Liver (tissue), 10 donors: ENCODE measurements at places on chromosomes 5 and 9.

GRCh38 chr5:133696782-133697507, 84.6 kb upstream of the FSTL4 start:
- H3K36me3 ChIP-seq, result no peaks in the 10 kb centered on the region
- no peak for DNase-seq
- no peak overlapping the region for H3K4me3 ChIP-seq

- no peak overlapping the region for H3K4me3 ChIP-seq
- no peaks in the 10 kb centered on the region for H3K27me3 ChIP-seq
- no peak overlapping the region for H3K27ac ChIP-seq
- H3K36me3 ChIP-seq, result no peaks in the 10 kb centered on the region
- DNase-seq, result no peak
Observed at GRCh38 chr9:115815786-115816185, 337.8 kb upstream of the PAPPA start.

GRCh38 chr9:1049641-1050040, 516 bp upstream of the DMRT2 start:
- peaks cover 43% of the 10 kb centered on the region for H3K27me3 ChIP-seq
- H3K36me3 ChIP-seq, result no peaks in the 10 kb centered on the region
- no peak overlapping the region for H3K27ac ChIP-seq
- peaks cover 46% of the 10 kb centered on the region for H3K4me1 ChIP-seq
- H3K4me3 ChIP-seq, result no peak overlapping the region

- H3K36me3 ChIP-seq, result peaks cover 45% of the 10 kb centered on the region
- no peaks in the 10 kb centered on the region for H3K4me1 ChIP-seq
- no peak overlapping the region for H3K27ac ChIP-seq
- no peaks in the 10 kb centered on the region for H3K27me3 ChIP-seq
Observed at GRCh38 chr9:125361837-125362531, 100.4 kb downstream of the GAPVD1 start.

- DNase-seq, result peak; percentile 38
- no peak overlapping the region for H3K4me3 ChIP-seq
- H3K36me3 ChIP-seq, result no peaks in the 10 kb centered on the region
- H3K27me3 ChIP-seq, result no peaks in the 10 kb centered on the region
Observed at GRCh38 chr5:148343603-148344487, 8.5 kb downstream of the SPINK9 start.

DNA sequence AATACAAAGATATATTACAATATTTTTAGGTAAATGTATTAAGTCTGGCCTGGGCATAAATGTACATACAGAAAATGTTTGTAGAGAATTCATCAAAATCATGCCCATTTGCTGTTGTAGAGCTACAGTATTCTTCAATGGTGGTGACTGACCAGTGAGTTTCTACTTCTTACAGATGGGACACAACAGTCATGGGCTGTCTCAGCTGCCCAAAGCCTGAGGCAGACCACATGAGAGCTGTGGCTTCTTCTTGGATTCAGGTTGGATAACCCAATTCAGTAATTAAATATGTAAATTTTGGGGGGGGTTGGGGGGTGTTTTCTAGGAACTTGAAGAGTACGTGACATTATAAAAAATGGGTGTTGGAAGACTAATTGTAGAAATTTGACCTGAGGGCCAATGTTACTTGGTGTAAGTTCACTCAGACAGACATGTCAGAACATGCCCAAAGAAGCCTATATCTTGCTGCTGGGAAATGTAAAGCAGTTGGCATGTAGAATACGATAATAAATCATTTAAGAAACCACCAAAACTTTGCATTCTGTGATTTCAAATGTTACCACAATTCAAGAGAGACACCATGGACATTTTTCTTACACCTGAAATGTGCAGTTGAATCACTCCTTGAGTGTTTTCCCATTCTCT, 17.9 kb downstream of the STARD4 start:
- peaks cover 16% of the 10 kb centered on the region for H3K36me3 ChIP-seq
- no peaks in the 10 kb centered on the region for H3K27me3 ChIP-seq
- no peak for DNase-seq
- no peak overlapping the region for H3K4me3 ChIP-seq
- no peaks in the 10 kb centered on the region for H3K4me1 ChIP-seq

DNA sequence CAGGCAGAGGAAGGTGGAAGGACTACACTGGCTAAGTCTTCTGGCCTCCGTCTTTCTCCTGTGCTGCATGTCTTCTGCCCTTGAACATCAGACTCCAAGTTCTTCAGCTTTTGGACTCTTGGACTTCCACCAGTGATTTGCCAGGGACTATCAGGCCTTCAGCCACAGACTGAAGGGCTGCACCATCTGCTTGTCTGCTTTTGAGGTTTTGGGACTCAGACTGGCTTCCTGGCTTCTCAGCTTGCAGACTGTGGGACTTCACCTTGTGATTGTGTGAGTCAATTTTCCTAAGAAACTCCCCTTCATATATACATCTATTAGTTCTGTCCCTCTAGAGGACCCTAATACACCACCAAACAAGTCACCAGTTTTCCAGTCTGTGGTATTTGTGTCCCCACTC, 9.7 kb upstream of the ANKDD1B start:
- H3K4me1 ChIP-seq, result no peaks in the 10 kb centered on the region
- no peaks in the 10 kb centered on the region for H3K27me3 ChIP-seq
- peaks cover 8% of the 10 kb centered on the region for H3K36me3 ChIP-seq
- DNase-seq, result no peak
- no peak overlapping the region for H3K4me3 ChIP-seq
- no peak overlapping the region for H3K27ac ChIP-seq

GRCh38 chr5:10202089-10202910, 47.4 kb downstream of the ATPSCKMT start:
- H3K36me3 ChIP-seq, result no peaks in the 10 kb centered on the region
- no peak for DNase-seq
- H3K4me3 ChIP-seq, result no peak overlapping the region
- H3K4me1 ChIP-seq, result no peaks in the 10 kb centered on the region

DNA sequence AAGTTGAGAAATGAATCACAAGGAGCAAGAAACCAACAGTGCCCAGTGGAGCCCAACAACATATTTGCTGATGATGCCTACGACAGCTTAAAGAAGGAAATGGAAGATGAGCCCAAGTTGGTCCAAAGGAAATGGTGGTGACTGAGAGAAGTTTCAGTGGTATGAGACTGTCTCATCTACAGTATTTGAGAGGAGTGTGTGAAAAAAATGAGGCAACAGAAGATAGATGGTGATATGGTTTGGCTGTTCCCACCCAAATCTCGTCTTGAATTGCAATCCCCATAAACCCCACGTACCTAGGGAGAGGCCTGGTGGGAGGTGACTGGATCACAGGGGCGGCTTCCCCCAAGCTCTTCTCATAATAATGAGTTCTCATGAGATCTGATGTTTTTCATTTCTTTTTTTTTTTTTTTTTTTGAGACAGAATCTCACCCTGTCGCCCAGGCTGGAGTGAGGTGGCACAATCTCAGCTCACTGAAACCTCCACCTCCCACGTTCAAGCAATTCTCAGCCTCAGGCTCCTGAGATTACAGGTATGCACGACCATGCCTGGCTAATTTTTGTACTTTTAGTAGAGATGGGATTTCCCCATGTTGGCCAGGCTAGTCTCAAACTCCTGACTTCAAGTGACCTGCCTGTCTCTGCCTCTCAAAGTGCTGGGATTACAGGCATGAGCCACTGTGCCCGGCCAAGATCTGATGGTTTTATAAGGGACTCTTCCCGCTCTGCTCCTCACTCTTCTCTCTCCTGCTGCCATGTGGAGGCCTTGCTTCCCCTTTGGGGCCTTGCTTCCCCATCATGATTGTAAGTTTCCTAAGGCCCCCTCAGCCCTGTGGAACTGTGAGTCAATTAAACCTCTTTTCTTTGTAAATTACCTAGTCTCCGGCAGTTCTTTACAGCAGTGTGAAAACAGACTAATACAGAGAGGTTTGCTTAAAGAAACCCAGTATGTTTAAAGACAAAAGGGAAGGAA, 30.2 kb downstream of the EFCAB9 start:
- H3K4me1 ChIP-seq, result no peaks in the 10 kb centered on the region
- H3K36me3 ChIP-seq, result no peaks in the 10 kb centered on the region
- H3K27me3 ChIP-seq, result no peaks in the 10 kb centered on the region
- H3K4me3 ChIP-seq, result no peak overlapping the region
- DNase-seq, result no peak
- H3K27ac ChIP-seq, result no peak overlapping the region

DNA sequence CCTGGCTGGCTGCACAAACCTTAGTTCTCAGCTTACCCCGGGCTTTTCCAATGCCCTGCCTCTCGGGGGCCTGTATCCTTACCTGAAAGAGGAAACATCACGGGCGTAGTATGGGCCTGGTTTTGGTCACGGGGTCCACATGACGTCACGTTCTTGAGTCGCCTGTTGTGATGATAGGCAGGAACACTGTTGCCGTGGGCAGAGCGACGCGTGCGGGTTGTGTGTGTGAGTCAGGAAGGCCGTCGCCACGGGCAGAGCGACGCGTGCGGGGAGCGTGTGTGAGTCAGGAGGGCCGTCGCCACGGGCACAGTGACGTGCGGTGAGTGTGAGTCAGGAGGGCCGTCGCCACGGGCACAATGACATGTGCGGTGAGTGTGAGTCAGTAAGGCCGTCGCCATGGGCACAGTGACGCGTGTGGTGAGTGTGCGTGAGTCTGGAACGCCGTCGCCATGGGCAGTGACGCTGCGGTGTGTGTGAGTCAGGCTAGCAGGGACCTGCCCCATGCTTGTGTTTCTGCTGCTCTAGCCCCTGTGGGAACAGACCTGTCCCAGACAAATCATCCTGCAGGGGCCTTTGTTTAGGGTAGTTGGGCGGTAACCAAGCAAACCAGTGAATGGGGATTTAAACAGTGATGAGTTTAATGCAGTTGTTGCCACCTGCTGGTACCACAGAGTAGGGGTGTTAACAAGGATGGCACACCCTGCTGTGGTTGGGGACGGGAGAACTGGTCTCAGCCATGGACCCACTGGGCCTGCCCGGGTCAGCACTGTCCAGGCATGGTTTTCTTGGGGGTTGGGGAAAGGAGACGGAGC, 19.8 kb downstream of the TRIP13 start:
- H3K36me3 ChIP-seq, result no peaks in the 10 kb centered on the region
- no peaks in the 10 kb centered on the region for H3K4me1 ChIP-seq
- no peak for DNase-seq
- H3K27ac ChIP-seq, result no peak overlapping the region
- no peaks in the 10 kb centered on the region for H3K27me3 ChIP-seq

- H3K4me1 ChIP-seq, result no peaks in the 10 kb centered on the region
- no peak overlapping the region for H3K27ac ChIP-seq
- no peaks in the 10 kb centered on the region for H3K27me3 ChIP-seq
- H3K36me3 ChIP-seq, result no peaks in the 10 kb centered on the region
- H3K4me3 ChIP-seq, result no peak overlapping the region
Observed at GRCh38 chr9:100466829-100467221, 6.1 kb upstream of the TMEFF1 start.
